ENCODE measurements at places on chromosomes 5 and 9.

GRCh38 chr5:7663808-7664207 lies 187.1 kb downstream of the CFAP90 start:
- no peak for DNase-seq

GRCh38 chr5:140630292-140631035 lies 2.5 kb downstream of the CD14 start:
- no peak for DNase-seq

- peak; percentile 42 for DNase-seq
Measured at GRCh38 chr9:95167998-95168397, 149.5 kb downstream of the FANCC start.

DNA sequence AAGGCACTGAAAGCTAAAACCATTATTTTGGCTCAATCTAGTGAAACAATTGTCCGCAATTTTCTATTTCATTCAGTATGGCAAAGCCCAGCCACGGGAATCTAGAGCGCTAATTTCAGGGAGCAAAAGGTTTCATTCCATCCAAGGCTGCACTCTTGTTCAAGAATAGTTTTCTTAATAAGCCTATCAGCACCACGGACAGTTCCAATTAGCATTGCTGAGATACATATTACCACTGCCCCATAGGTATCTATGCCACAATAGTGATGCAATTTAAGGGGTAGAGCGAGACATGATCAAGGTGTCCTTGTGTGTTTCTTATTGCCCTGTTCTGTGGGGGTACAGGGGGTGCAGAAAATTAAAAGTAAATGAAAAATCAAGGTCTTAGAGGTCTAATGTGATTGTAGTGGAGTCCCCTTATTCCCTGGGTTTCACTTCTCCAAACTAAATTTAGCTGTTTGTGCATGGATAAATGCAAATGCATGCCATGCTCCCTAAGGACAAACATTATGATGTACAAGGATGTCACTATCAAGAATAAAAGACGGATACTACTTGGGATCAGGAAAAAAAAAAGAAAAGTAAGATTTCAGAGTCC lies 45.5 kb downstream of the SPOCK1 start:
- DNase-seq: no peak

DNA sequence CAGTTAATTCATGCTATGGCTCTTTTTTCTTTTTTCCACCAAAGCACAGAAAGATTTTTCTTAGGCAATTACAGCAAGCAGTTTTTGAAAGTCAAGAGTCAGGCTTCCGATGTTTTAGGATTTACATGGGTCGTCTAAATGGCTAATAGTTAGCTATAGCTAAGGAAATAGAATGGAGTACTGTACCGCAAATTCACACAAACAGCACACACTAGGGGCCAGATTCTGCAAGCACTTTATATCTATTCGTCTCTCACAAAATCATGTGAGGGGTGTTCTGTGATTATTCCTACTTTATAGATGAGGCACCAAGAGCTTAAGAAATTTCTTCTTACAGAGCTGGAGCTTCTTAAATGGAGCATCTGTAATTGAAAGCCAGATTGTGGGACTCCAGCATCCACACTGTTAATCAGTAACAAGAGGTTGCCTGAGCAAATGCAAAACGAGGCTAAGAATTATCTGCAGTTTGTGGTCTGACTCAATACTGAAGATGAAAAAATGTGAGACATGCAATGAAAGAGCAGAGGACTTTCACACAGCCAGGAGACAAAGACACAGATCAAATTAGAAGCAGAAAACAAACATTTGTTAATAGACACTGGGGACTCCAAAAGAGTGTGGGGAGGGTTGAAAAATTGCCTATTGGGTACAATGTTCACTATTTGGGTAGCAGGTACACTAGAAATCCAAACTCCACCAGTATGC lies 62.7 kb upstream of the CTXN3 start:
- DNase-seq: no peak

- DNase-seq: no peak
Measured at GRCh38 chr5:122723606-122724352, 51.1 kb upstream of the SNX2 start.

DNA sequence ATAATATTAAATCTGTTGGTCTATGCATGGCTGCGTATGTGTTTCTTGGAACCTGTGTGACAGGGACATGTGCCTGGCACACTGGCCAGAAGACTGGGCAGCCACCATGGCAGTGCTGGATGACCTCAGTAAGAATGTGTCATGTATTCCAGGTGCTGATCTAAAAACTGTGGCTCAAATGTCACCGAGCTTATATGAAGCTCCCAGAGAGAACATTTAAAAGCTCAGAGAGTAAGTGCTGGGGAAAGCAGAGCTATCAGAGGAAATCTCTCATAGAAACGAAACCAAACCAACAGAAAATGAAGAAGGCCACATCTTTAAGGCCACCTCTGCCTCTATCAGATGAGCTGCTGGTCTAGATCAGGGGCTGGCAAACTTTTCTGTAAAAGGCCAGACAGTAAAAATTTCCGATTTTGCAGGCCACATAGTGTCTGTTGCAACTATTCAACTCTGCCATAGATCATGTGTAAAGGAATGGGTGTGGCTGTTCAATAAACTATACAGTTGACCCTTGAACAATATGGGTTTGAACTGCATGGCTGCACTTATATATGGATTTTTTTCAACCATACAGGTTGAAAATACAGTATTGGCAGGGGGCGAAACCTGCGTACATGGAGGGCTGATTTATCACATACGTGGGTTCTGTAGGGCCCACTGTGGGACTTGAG lies 31.8 kb downstream of the TSTD2 start:
- no peak for DNase-seq

GRCh38 chr9:113920872-113921271 lies 44.8 kb downstream of the ZNF618 start:
- DNase-seq: no peak

GRCh38 chr5:30879887-30880286 lies 313.6 kb upstream of the CDH6 start:
- no peak for DNase-seq

GRCh38 chr5:77630114-77630680 lies 8.3 kb downstream of the OTP start:
- peak; percentile 34 for DNase-seq

DNA sequence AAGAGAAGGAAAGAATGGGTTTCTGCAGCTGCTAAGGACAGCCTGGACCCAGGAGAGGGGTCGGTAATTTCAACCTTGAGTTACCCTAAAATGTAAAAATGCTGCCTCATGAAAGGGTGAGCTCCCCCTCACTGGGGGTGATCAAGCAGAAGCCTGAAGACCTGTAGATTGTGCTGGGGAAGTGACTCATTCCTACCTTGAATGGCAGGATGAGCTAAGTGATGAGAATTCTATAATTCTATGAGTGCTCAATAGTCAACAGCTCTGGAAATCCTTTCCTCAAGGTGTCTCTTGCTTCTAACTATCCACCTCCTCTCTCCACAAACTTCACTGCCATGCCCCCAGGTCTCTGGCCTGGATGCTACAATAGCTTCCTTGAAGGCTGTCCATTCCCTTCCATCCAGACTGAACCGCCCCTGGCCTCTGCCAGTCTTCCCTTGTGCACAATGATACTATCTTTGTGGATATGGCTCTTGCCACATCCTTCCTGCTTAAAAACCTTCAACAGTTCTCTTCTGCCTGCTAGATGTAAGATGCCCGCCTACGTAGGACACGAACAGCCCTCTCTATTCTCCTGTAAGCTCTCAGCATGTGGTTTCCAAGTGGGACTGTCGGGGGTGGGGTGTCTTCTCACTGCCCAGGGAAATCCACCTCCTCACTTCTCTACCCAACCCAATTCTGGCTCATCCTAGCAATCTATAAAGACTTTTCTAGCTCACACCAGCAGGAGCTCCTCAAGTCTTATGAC lies 50.6 kb downstream of the PTPN3 start:
- no peak for DNase-seq

DNA sequence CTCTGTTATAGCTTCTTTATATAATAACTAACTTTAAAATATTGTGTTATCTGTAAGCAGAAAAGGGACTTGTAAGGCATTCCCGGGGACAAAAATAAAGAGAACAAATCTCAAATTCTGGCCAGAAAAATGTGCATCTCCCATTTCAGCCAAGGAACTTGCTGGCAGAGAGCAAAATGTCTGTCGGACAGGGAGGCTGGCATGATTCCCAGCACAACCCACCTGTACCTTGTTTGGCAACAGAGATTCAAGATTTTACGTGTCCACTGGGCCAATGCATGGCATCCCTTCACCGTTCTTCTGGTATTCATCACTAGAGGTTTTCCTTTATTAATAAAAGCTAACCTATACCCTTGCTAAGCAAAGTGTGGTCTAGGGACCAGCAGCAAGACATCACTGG lies 566.6 kb downstream of the PSAT1 start:
- DNase-seq: no peak

DNA sequence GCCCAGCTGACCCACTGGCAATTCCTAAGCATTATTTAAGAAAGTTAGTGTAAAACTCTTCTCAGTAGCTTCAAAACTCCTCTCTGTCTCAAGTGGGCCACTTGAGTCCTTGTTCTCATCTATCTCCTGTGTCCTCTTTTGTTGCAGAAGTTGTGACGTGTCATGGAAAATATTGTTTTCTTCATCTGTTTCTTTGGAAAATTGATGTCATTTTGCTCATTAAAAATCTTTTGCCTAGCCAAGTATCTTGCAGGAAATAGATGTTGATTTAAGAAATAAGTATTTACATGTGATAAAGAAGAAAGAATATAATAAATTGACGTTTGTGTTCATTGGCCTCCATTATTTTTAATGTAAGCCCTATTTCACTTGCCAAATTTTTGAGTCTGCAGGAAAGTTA lies 1158.4 kb upstream of the SEMA6A start:
- DNase-seq: no peak

GRCh38 chr5:135173662-135174290 lies 139.7 kb upstream of the PITX1 start:
- DNase-seq: no peak

- no peak for DNase-seq
Measured at GRCh38 chr5:89280103-89281037, 397.4 kb upstream of the MEF2C start.

DNA sequence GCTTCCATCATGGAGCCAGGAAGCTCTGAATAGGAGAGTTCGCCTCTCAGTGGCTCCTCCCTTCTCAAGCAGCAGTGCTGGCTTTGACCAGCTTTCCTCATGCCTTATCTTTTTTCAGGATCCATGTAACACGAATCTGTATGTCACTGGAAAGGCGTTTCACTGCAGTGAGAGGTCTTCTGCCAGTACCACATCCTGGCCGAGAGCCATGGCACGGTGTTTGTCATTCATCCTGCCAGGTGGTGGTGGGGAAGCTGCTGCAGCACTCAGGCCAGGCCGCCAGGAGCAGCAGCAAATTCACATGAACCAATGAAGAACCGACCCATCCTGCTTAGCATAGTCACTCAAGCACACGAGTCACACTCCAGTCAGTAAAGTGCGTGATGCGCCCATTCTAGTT lies 179.0 kb downstream of the FANCC start:
- peak; percentile 61 for DNase-seq

DNA sequence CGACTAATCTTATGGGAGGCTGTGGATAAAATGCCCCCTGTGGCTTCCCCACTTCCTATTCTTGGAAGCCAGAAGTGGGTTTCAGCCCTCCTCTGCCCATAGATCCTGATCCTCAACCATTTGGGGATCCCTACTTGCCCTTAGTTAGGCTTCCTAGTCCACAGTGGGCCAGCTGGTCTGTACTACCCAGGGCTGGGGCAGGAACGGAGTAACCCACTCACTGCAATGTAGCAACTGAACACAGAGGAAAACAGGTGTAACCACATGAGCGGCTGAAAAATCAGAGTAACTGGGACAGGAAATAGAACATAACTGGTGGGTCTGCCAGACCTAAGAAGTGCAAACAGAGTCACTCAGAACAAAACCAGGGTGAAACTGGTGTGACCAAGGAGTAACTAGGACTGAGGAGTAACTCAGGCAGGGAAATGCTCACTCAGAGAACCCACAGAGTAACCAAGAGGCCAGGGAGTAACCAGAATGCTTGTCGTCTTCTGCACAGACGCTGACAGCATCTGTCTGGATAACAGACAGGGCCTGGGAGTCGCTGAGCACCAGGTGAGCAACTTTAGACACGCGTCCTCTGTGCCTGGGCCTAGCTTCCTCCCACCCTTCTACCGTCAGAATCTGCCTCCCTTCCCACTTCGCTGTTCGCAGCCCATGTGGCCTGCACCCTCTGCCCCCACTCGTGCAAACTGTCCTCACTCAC lies 1.0 kb downstream of the AQP3 start:
- DNase-seq: no peak

DNA sequence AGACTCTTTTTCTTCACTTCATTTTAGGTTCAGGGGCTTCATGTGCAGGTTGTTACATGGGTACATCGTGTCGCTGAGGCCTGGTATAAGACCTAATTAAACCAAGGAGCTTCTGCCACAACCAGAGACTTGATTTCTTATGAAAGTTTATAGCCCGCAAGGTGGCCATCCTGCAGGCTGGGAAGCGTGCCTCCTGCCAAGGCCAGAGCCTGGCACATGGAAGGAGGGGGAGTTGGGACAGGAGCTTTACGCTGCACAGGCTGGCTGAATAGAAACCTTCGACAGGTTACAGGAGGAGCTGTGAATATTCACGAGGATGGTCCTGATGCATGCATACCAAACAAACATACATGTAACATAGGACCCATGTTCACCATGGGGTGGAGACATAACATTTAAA lies 50.1 kb upstream of the SIMC1 start:
- no peak for DNase-seq

DNA sequence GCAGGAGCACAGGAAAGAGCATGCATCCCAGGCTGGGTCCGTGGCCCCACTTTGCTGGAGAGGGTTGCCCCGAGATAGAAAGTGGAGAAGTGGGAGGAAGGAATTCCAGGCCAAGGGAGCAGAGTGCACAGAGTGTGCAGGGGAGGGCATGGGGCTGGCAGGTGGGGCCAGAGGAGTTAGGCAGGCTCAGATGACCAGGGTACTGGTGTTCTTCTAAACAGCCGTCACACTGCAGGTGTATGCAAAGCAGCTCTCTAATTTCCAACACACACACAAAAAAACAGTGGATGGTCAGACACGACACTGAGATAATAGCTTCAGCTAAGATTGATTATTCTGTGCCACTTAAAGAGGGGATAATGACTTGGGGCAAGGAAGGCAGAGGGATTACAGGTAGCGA lies 212.2 kb downstream of the MTRR start:
- DNase-seq: peak; percentile 69

GRCh38 chr5:157308836-157309465 lies 43.0 kb downstream of the CYFIP2 start:
- no peak for DNase-seq

GRCh38 chr5:155903791-155904190 lies 423.2 kb upstream of the SGCD start:
- DNase-seq: no peak

DNA sequence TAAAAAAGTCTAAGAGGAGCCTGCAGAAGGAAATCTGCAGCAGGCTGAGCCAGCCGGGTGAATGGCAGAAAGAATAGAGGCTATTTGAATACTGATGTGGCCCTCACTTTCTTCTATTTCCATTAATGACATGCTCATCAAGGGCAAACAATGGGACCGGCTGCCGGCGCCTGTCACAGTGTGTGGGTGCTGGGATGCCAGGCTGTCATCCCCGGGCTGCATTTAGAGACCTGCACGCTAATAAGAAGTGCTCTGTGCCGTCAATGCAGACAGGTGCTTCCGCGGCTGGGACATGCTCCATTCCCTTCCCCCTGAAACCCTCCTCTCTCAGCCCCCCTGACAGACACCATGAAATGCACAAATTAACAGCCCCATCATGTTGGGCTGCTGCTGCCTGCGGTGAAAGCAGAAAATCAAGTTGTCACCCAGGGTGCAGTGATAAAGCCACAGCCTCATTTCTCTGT lies 217.7 kb upstream of the TBCA start:
- peak; percentile 61 for DNase-seq

GRCh38 chr5:107359033-107359915 lies 311.5 kb downstream of the EFNA5 start:
- DNase-seq: no peak
